Activated naive CD4-positive, alpha-beta T cell treated with anti-CD3 and anti-CD28 coated beads for 36 hours (primary cell): ENCODE measurements at places on chromosomes 13 and 19.
A peak's percentile ranks its signal among the peaks of the same experiment; 100 is the strongest.

DNA sequence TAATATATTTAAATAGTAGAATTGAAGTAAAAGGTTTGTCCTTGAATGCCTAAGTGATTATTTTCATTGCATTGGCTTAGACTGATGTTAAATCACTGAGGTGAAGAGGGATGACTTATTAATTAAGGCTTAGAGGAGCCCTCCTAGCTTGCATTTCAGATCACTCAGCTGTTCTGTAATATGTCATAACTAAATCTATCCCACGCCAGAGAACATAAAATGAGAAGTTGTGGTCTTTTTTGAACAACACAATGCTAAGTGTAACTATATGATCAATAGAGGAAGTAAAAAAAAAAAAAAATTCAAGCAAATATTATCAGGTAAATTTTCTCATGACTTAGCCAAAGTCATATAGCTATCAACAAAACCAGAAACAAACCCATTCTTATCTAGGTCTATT is 752.2 kb downstream of the GPC5 start:
- no peak for DNase-seq

DNA sequence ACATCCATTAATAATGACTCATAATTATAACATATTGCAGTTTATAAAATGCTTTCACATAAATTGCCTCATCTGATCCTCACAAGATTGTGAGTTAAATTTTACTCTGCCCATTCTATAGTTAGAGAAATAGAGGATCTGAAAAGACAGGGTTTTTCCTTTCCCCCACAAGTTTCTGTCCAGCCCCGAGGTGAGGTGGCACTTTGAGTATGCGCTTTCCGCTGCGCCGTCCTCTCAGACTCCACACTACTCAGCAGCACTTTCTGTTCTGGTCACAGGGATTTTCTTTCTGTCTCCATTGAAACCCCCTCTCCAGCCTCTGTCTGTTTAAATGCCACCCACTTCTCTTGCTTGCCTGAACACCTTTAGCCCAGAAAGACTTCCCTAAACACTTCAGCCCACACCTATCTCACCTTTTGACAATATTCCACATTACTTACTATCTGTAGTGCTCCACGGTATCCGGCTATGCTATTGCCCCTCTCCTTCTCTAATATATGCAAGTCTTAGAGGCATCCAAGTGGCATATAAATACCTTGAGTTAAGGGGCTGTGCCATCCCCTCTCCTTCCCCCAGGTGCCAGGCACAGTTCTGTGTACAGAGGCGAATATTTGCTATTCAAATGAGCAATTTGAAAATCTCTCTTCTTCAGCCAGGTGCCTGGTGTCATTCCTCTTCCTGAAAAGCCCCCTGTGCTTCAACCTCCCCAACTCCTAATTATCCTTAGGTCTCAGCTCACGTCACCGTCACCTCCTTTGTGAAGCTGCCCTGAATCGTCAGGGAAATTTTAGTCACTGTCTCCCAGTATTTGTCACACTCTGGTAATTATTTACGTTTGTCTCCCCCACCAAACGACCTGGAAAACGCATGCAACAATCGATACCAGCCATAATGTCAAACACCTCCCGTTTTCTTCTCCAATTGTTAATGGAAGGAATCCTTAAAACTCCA is 268.7 kb downstream of the NHLRC3 start:
- DNase-seq = peak; percentile 7

DNA sequence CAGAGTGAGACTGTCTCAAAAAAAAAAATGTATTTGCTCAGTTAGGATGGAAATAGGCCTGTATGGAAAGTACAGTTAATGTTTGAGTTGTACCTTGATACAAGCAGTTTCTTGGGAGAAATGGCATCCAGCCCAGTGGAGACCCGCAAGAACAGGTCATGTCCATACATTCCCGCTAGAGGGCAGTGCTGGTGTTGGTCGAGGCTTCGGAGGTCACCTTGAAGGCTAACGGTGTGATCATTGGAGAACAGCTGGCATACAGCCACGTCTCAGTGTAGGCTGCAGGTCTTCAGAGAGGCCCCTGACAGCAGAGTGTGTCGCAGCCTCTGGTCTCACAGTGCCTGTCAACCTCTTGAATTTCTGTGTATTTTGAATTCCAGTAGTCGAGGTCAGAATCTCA is 7.5 kb downstream of the ZNF610 start:
- DNase-seq = peak; percentile 59

- no peak for DNase-seq
These were observed 2.9 kb upstream of the PTOV1 start for GRCh38 chr19:49847731-49848696.

- DNase-seq = peak; percentile 13
These were observed 104.4 kb downstream of the DOCK9 start for GRCh38 chr13:98873377-98874028.

DNA sequence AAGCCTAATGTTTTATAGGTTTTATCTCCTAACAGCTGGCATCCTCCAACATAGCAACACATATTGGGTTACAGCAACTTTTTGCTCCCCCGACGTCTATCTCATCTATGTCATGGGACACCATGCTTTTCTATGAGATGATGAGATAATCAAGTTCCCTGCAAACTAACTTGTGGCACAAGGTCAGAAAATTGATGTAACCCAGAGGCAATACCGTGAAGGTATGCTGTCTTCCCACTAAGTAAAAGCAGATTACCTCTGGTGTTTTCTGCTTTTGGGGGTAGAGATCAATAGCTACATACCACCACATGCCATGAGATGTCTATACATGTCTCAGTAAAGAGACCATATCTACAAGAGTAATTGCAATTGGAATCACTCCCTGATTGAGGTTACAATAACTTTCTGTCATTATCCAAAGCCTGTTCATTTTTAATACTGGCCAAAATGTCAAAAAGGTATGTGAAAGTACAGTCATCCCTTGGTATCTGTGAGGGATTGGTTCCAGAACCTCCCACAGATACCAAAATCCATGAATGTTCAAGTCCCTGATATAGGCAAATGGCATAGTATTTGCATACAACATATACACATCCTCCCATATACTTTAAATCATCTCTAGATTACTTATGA is 131.3 kb downstream of the CYSLTR2 start:
- no peak for DNase-seq

GRCh38 chr19:47608074-47608918 is 638 bp upstream of the BICRA start:
- DNase-seq = peak; percentile 96

DNA sequence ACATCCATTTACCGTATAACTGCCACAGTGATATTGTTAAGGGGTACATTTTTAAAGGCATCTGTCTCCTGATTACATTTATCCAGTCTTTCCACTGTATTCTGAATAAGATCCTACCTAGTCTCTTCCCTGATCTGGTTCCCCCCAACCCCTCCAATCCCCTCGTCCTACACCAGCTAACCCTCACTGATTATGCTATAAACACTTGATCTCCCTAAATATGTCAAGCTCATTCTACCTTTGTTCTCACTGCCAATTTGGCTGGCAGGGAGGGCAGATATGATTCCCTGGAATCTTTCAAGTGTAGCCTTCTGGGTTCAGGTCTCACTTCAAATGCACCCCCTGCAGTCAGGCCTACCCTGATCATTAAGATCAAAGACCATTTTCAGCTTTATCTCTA is 1379.8 kb upstream of the MIR17HG start:
- no peak for DNase-seq

GRCh38 chr13:24454056-24454455 is 58.5 kb downstream of the PARP4 start:
- no peak for DNase-seq

GRCh38 chr13:81318231-81319019 is 977.5 kb upstream of the SPRY2 start:
- no peak for DNase-seq

DNA sequence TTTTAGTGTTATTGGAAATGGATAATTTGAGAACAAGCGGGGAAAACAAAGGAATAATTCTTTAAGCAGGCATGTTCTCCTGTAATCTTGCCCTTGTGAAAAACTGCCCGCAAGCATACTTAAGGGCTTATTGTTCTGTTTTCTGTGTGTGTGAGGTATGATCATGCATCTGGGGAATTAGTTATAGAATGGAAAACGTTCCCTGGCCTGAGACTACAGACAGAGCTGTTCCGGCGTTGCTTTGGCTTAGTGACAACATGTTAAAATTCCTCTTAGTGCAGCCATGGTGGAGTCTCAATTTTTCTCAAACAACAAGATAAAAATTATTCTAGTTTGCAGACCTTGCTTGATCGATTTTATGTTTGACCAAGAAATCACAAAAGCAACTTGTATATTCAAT is 560.2 kb upstream of the SPRY2 start:
- DNase-seq = no peak
